ENCODE measurements at places on chromosomes 7 and 10.

DNA sequence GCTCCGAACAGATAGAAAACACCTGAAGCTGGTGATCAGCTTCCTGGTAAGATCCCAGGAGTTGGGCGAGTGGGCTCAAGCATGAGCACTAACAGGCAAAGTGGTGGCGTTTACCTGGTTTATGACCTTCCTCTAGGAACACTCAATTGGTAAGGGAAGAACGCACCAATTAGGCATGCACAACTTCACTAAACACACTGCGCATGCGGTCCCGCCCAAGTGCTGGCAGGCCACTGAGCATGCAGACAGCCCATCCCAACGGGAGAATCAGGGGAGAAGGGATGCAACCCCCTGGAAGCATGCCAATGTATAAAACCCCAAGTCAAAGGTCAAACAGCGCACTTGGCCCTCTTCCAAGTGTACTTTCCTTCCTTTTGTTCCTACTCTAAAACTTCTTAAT is 70.4 kb downstream of the LYZL2 start:
- DNase-seq: no peak

- no peak for DNase-seq
Observed at GRCh38 chr10:103202319-103202718, 9.2 kb upstream of the NT5C2 start.

GRCh38 chr10:72615970-72616369 is 9.9 kb downstream of the MICU1 start:
- no peak for DNase-seq

DNA sequence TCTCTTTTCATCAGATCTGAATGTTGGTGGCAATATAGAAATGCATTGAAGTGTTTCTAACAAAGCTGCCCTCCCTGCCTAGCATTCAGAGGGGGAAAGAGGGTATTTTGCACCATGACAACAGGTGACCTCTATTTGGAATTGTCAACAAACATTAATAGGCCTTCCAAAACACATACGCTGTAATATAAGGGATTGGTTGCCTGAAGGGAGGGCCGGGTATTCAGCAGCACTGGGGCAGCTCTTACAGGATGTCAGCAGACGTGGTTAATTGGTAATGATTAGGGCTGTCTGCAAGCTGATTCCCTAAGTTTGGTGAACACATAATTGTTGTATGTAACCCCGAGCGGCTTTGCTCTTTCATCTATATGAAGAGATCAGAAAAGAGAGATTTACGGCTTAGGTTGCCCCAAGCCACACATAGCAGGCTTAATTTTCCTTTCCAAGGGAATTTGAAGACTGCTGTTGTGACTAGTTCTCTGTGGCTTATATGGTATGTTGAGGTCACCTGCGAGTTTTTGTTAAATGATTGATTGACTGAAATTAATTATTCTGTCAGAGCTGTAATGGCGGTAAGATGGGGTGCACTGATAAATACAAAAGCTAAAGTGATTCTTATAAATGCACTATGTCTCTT is 759.3 kb downstream of the LRMDA start:
- no peak for DNase-seq

GRCh38 chr10:17883621-17884020 is 68.1 kb upstream of the SLC39A12 start:
- no peak for DNase-seq

- no peak for DNase-seq
Observed at GRCh38 chr10:97738616-97739015, 1.7 kb downstream of the ZFYVE27 start.

GRCh38 chr10:6353526-6353925 is 150.8 kb downstream of the PFKFB3 start:
- DNase-seq: no peak

DNA sequence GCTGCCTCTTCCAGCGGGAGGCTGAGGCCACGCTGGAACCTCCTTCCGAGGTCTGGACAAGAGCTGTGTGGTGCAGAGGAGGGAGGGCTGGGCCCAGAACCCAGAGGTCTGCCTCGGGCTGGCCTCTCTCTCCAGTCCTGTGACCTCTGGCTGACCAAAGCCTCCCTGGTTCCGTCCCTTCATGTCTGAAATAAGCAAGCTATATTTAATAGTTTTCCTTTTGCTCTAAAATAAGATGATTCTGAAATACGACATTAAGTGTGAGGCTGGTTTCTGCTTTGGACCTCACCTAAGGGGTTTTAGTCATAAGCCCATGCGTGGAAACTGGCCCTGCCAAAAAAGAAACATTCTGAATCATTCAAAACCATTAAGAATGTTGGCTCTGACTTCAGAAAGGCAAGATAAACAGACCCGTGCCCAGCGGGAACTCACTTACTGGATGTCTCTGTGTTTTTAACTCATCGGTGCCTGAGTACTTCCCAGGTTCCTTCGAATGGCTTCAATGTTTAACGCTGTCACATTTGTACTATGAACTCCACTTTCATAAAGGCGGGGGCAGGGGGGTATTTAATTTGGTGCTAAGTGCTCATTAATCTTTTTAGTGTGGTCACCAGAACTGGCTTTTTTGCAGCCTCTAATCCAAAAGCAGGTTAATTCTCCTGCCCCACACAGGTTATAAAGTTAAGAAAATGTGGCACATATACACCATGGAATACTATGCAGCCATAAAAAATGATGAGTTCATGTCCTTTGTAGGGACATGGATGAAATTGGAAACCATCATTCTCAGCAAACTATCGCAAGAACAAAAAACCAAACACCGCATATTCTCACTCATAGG is 157.5 kb upstream of the KLF14 start:
- DNase-seq: no peak

- DNase-seq: no peak
Observed at GRCh38 chr10:102832987-102833386, 4.2 kb downstream of the CYP17A1 start.

GRCh38 chr7:83429493-83429892 is 219.4 kb downstream of the SEMA3E start:
- DNase-seq: no peak

- peak; percentile 82 for DNase-seq
Observed at GRCh38 chr10:114714281-114714741, 56.2 kb upstream of the ABLIM1 start.

GRCh38 chr7:8637322-8637721 is 203.9 kb downstream of the NXPH1 start:
- no peak for DNase-seq

DNA sequence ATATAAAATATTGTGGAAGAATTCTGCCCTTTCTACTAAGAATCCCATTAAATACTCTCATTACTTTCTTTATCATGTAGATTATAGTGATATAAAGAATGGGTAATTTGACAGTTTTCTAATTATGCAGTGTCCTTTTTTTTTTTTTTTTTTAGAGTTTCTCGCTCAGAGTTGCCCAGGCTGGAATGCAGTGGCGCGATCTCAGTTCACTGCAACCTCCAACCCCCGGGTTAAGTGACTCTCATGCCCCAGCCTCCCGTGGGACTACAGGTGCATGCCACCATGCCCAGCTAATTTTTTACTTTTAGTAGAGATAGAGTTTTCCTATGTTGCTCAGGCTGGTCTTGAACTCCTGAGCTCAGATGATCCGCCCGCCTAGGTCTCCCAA is 1143.4 kb upstream of the SORCS1 start:
- DNase-seq: no peak

DNA sequence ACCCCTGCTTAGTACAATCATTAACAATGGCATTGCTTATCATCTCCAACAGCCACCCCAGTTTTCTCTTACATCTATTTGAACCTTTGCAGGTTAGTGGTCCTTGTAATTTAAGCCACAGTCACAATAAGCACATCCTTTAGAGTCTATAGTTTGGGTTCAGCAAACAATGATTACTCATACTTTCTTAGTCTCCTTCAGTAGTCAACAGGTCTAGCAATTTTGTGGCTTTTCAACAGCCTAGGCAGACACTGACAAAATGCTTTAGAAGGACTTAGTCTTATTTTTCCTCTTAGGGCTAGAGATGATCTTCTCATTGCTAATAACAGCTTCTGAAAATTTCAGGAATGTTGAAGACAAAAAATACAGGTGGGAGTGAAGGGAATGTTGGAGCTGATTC is 32.3 kb upstream of the FAM204A start:
- no peak for DNase-seq

DNA sequence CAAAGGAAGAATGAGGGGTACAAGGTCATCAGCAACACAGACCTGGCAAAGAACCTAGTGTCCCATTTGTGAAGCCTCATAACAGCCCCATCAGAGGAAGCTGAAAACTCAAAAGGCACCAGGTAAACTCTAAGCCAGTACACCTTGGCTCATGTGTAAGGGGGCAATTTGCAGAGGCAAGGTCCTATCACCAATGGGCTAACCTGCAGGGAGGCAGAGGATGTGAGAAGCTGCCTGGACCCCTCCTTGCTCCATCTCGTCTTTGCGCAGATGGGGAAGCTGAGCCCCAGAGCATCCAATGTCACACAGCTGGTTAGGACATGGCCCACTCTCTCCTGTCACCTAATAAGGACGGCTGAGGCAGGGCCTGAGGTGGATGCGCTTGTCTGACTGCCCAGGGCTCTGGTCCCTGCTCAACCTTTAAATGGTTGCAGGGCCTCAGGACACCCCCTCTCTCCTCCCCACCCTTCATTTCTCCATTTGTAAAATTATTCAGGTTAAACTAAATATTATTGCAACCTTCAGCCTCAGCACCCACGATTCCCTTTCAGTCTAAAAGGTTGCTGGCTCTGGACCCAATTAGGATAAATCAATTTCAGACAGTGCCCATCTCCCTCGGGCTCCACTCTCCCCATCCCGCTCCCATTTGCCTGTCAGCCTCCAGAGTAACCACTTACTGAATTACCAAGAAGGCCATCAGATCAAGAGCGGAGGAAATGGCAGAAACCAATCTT is 135.3 kb downstream of the OAT start:
- no peak for DNase-seq

DNA sequence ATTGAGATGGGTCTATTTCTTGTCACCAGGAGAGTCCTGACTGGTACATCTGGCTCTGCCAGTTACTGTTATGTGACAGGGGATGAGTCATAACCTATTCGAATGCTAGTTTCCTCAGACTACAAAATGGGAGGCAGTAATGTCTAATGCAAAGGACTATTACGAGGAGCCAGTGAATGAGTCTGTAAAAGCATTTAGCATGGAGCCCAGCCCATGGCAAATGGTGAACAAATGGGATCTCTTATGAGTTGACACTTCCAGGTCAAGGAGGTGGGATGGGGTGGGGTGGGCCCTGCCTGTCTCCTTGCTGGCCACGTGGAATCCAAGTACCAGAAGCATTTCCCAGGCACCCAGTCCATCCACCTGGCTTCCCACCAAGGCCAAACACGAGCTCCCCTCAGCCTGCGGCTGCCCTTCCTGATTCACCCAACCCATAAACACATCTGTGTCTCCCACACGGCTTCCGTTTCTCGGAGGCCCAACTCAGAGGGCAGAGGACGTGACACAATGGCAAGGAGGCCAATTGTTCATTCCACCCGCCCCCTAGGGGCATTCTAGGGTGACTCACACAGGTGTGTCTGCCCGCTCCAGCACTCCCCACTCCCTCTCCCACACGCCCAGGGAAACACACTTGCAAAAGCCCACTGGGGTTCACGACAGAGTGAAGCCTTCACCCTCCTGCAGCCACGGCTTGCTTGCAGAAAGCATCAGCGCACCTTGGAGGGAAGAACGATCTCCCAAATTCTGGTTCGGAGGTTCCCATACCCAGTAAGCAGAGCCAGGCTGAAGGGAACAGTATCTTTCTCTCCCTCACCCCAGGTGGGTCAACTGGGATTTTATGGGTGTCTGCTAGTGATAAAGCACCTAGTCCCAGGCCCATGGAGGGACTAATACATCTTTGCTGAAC is 109.8 kb downstream of the SH3PXD2A start:
- DNase-seq: no peak

- no peak for DNase-seq
Observed at GRCh38 chr10:106401967-106402366, 762.5 kb downstream of the SORCS1 start.

GRCh38 chr10:50333872-50334271 is 82.6 kb upstream of the ASAH2 start:
- no peak for DNase-seq

Measured in cardiac muscle cell (in vitro differentiated cells and primary cell).